ENCODE measurements at places on chromosomes 13 and 19. TPM values are rescaled to one million over a fixed set of nuclear protein-coding genes. Genes with fewer than 3 reads are reported as not detected.

- no peak overlapping the region for H3K27ac ChIP-seq
These were observed 14.8 kb upstream of the ZNF492 start for GRCh38 chr19:22619371-22619770.

- peaks cover 30% of the 10 kb centered on the region for H3K36me3 ChIP-seq
- H3K4me3 ChIP-seq, result peak overlapping the region; percentile 86
- peaks cover 21% of the 10 kb centered on the region for H3K4me1 ChIP-seq
- H3K27ac ChIP-seq, result peak overlapping the region; percentile 16
- peak; percentile 39 for DNase-seq
- H3K27me3 ChIP-seq, result peaks cover 2% of the 10 kb centered on the region
These were observed 841 bp upstream of the ZNF223 start for GRCh38 chr19:44050740-44051649.

DNA sequence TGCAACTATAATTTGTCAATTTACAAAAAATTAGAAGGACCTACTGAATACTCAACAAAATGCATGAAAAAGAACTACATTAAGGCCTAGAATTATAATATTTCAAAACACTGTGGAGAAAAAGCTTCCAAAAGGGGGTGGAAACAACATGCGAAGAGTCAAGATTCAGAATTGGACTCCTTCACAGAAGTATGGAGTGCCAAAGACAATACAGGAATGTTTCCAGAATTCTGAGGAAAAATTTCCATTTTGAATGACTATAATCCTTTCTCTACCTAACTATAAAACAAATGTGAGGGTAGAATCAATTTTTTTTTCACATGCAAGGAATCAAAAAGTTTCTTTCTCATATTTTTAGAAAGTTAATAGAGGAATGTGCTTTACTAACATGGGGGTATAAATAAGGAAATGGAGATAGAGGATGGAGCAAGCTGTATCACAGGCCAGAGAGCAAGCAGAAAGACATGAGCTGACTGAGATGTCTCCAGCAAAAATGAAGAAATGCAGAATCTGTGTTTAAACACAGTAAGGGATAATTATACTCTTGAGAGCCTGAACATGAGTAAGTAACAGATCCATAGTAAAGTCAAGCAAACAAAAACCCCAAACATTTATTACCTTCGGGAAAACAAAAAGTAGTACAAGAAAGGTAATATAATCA is 39.5 kb upstream of the SMAD9 start:
- H3K27me3 ChIP-seq, result no peaks in the 10 kb centered on the region
- DNase-seq, result no peak
- H3K27ac ChIP-seq, result no peak overlapping the region
- H3K4me3 ChIP-seq, result no peak overlapping the region

- H3K27me3 ChIP-seq, result no peaks in the 10 kb centered on the region
- H3K4me3 ChIP-seq, result no peak overlapping the region
- H3K27ac ChIP-seq, result no peak overlapping the region
- peaks cover 7% of the 10 kb centered on the region for H3K36me3 ChIP-seq
- no peak for DNase-seq
These were observed 6.6 kb downstream of the ACP4 start for GRCh38 chr19:50796634-50797428.

DNA sequence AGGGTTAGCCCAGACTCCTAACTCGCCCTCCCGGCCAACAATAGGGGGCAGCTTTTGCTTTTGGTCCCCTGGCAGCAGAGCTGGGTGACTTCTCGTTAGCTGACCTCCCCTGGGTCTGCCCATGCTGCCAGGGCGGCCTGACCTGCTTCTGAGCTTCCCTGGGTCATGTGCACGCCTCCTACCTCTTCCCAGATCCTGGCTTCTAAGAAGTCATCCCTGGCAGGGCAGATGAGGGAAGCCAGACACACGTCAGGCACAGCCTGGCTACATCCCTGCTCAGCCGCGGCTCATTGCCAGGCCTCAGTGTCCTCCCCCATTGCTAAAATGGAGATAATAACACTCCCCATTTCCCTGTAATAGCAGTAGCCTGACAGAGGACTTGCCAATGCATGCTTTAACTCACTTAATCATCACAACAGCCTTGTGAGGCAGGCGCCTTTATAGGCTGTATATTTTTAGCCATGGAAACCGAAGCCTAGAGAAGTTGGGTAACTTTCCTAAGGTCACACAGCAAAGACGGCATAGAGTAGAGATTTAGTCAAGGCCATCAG is 2.1 kb downstream of the KCNK6 start:
- peaks cover 10% of the 10 kb centered on the region for H3K36me3 ChIP-seq
- no peak overlapping the region for H3K27ac ChIP-seq
- peak overlapping the region; percentile 33 for H3K4me3 ChIP-seq
- H3K4me1 ChIP-seq, result peaks cover 44% of the 10 kb centered on the region
- no peaks in the 10 kb centered on the region for H3K27me3 ChIP-seq

GRCh38 chr13:111909971-111910671 is 156.8 kb upstream of the SOX1 start:
- no peak overlapping the region for H3K27ac ChIP-seq
- H3K4me1 ChIP-seq, result no peaks in the 10 kb centered on the region
- H3K36me3 ChIP-seq, result no peaks in the 10 kb centered on the region
- H3K27me3 ChIP-seq, result no peaks in the 10 kb centered on the region

DNA sequence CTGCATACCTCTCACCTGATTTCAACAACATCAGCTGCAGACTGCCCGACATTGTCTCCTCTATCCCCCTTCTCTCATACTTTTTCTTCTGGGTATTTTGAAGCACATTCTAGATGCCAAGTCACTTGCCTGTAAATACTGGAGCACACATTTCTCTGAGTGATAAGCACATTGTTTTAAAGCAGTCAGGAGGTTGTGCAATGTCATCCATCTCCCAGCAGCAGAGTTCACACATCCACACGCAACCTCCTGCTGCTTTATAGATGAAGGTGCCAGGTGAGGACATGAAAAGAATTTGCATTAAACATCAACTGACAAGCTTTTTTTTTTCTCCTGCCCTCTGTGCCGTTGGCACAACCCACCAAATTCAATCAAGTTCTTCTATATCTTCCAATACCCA is 5.5 kb downstream of the UPK1A start:
- no peak overlapping the region for H3K27ac ChIP-seq
- H3K27me3 ChIP-seq, result peaks cover 39% of the 10 kb centered on the region
- H3K36me3 ChIP-seq, result no peaks in the 10 kb centered on the region
- peaks cover 10% of the 10 kb centered on the region for H3K4me1 ChIP-seq
- DNase-seq, result no peak

GRCh38 chr13:38905081-38905480 is 85.5 kb downstream of the STOML3 start:
- no peaks in the 10 kb centered on the region for H3K36me3 ChIP-seq
- H3K27me3 ChIP-seq, result peaks cover 4% of the 10 kb centered on the region
- no peaks in the 10 kb centered on the region for H3K4me1 ChIP-seq
- DNase-seq, result no peak

GRCh38 chr13:105338006-105338405 is 1197.5 kb downstream of the EFNB2 start:
- no peak overlapping the region for H3K27ac ChIP-seq
- no peaks in the 10 kb centered on the region for H3K27me3 ChIP-seq
- no peak overlapping the region for H3K4me3 ChIP-seq
- no peaks in the 10 kb centered on the region for H3K36me3 ChIP-seq

DNA sequence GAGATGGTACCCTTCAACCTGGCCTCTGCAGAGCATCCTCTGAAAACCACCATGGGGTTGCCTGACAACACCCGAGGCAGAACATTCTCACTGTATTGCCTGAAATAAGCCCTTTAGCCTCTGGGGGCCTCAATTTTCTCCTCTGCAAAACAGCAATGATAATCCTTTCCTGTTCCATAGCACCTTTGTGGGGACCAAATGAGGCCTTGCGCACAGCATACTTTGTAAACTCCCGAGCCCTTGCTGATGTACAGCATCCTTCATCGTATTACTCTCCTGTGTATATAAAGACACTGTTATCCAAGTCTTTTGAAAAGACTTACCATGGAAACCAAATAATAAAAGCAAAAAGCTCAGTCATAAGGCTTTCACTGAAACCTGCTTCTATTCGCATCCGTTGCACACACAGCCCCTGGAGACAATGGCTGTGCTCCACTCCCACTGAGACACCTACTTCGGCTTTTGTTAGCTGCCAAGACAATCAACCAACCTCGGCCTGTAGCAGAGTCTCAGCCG is 276.0 kb downstream of the FOXO1 start:
- no peak for DNase-seq
- H3K27ac ChIP-seq, result peak overlapping the region; percentile 42
- peak overlapping the region; percentile 14 for H3K4me3 ChIP-seq
- no peaks in the 10 kb centered on the region for H3K27me3 ChIP-seq
- H3K36me3 ChIP-seq, result peaks cover 13% of the 10 kb centered on the region
- H3K4me1 ChIP-seq, result peaks cover 48% of the 10 kb centered on the region

The ZNF175 gene
- total RNA-seq, result 15.6 TPM

DNA sequence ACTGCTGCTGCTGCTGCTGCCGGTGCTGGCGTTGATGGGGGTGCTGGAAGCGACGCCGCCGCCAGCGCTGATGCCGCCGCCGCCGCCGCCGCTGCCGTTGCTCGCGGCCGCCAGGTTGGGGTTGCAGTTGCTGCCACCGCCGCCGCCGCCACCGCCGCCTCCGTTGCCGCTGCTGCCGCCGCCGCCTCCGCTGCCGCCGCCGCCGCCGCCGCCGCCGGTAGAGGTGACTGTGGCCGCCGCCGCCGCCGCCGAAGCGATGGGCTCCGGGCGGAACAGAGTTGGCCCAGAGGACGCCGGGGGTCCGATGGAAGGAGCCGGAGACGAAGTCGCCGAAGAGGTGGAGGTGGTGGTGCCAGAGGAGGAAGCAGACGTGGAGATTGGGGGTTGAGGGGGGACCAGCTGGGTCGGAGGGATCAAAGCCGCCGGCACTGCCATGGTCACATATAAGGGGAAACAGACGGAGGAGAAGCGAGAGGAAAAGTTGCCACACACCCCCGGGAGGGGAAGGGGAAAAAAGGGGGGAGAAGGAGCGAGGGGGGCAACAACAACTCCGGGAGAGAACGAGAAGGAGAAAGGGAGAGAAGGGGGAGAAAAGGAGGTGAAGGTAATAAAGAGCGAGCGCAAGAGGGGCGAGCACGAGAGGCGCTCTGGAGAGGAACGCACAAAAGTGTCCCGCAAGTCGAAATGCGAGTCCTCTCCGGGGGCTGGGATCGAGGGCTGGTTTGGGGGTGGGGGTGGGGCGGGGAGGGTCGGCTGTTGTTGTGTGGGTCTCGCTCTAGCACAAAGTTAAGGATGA is 471 bp downstream of the DACH1 start:
- DNase-seq, result peak; percentile 54
- peak overlapping the region; percentile 76 for H3K4me3 ChIP-seq
- H3K27me3 ChIP-seq, result peaks cover 70% of the 10 kb centered on the region

- DNase-seq, result no peak
- H3K4me3 ChIP-seq, result no peak overlapping the region
- no peaks in the 10 kb centered on the region for H3K36me3 ChIP-seq
- H3K27me3 ChIP-seq, result peaks cover 5% of the 10 kb centered on the region
- H3K4me1 ChIP-seq, result no peaks in the 10 kb centered on the region
These were observed 34.9 kb downstream of the IRS2 start for GRCh38 chr13:109751477-109751876.

- DNase-seq, result no peak
- H3K36me3 ChIP-seq, result no peaks in the 10 kb centered on the region
- peaks cover 7% of the 10 kb centered on the region for H3K4me1 ChIP-seq
- no peak overlapping the region for H3K4me3 ChIP-seq
- H3K27me3 ChIP-seq, result peaks cover 22% of the 10 kb centered on the region
These were observed 8.3 kb upstream of the TUBGCP3 start for GRCh38 chr13:112596235-112596634.

GRCh38 chr19:38917921-38918491 is 6.0 kb upstream of the CCER2 start:
- no peak for DNase-seq
- no peak overlapping the region for H3K27ac ChIP-seq
- peaks cover 2% of the 10 kb centered on the region for H3K4me1 ChIP-seq
- no peak overlapping the region for H3K4me3 ChIP-seq
- H3K36me3 ChIP-seq, result peaks cover 6% of the 10 kb centered on the region

The PRKCG gene
- not detected for total RNA-seq

The CDX2 gene
- total RNA-seq, result not detected

The CRTC1 gene
- total RNA-seq, result 11.8 TPM

The CCNA1 gene
- total RNA-seq, result 0.28 TPM

DNA sequence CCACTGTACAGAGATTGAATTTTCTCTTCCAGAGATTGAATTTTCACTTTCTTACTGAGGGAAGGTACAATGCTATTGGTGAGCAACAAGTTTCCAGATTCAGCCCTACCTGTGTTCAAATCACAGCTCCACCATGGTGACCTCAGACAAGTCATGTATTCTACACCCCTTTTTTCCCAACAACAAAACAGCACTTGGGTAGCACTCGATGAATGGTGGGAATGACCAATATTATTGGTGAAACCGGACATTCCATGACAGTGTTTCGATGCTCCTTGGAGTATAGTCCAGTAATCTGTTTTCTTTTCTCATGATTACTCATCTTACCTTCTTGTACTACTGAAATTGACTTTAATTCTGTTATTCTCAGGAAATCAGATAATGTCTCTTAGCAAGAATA is 266.2 kb upstream of the SOX21 start:
- H3K4me3 ChIP-seq, result no peak overlapping the region
- no peaks in the 10 kb centered on the region for H3K4me1 ChIP-seq
- no peaks in the 10 kb centered on the region for H3K36me3 ChIP-seq
- H3K27me3 ChIP-seq, result peaks cover 2% of the 10 kb centered on the region
- no peak for DNase-seq

The CYP2B6 gene
- total RNA-seq, result not detected

- H3K27ac ChIP-seq, result no peak overlapping the region
- DNase-seq, result no peak
- H3K27me3 ChIP-seq, result peaks cover 39% of the 10 kb centered on the region
- peaks cover 9% of the 10 kb centered on the region for H3K36me3 ChIP-seq
These were observed 8.8 kb upstream of the CACNG6 start for GRCh38 chr19:53982611-53983010.

DNA sequence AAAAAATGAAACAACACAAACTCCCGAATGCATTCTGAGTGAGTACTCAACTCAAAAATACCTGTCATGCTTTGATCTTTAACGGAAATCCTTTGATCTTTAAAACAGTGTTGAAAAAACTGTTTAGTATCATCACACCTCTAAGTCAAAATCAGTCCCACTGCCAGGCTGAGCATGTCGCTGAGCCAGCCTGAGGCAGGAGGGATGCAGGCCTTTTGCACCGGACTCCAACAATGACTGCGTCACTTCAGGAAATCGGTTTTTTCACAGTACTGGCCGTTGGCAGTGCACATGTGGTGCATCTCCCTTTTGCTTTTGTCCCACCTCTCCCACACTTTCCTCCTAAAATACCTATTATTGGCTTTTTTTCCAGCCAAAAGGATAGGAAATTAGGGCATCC is 78.2 kb downstream of the SHISA2 start:
- DNase-seq, result no peak
- peaks cover 40% of the 10 kb centered on the region for H3K4me1 ChIP-seq
- H3K4me3 ChIP-seq, result peak overlapping the region; percentile 72
- H3K36me3 ChIP-seq, result no peaks in the 10 kb centered on the region
- peak overlapping the region; percentile 83 for H3K27ac ChIP-seq

- H3K36me3 ChIP-seq, result no peaks in the 10 kb centered on the region
- no peak overlapping the region for H3K4me3 ChIP-seq
- no peak overlapping the region for H3K27ac ChIP-seq
These were observed 4.9 kb upstream of the C2CD4C start for GRCh38 chr19:413756-414420.

Data from activated naive CD8-positive, alpha-beta T cell treated with anti-CD3 and anti-CD28 coated beads, Interleukin-2, amount 10 ng/mL, durations not matched to agents 7 days and 5 days (primary cell).